ENCODE measurements at places on chromosomes 5 and 9.

DNA sequence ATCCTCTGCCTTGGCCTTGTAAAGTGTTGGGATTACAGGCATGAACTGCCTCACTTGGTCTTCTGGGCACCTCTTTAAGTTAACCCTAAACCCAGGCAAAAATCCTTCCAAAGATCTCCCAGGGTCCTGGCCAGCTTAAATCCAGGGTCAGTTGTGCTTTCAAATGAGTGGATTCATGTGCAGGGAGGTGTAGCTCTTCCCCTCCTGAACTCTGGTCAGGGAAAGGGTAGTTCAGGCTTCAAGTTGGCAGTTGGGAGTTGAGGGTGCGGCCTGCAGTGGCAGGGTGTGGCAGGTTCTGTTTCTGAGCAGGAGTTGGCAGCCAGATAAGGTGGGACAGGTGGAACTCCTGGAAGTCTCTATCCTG lies 3.6 kb downstream of the HNRNPAB start:
- no peak for DNase-seq

- no peak for DNase-seq
These were observed 5.3 kb downstream of the NTNG2 start for GRCh38 chr9:132167192-132167591.

GRCh38 chr5:159671886-159672285 lies 244.4 kb upstream of the ADRA1B start:
- no peak for DNase-seq

DNA sequence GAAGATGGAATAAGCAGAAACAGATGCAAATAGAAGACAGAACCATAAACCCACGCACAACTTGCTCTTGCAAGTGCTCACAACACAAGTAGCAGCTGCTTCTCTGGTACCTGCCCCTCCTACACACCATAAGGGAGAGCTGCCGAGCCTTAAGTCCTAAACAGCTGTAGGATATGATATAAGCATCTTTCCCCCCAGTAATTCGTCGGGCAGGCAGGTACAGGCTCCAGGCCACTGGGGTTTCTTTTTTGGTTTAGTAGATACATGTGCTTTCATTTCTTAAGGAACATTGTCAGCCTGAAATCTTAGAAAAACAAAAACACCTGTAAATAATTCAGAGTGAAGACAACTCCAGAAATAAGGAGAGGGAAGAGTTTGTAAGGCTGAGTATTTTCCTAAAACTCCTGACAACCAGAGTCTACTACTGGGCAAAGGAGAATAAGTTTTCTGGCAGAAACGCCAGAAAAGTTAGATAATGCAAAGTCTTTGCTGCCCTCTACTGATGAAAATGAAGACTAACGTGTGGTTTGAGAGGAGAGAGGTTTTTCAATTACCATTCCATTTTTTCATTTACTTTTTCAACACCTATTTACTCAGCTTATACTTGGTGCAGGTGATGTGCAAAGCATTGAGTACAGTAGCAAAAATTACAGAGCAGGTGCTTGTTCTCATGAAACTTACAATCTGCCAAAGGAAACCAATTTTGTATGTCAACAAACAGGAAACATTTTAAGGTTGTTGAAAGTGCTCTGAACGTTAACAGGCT lies 20.1 kb upstream of the TCERG1 start:
- DNase-seq = no peak

DNA sequence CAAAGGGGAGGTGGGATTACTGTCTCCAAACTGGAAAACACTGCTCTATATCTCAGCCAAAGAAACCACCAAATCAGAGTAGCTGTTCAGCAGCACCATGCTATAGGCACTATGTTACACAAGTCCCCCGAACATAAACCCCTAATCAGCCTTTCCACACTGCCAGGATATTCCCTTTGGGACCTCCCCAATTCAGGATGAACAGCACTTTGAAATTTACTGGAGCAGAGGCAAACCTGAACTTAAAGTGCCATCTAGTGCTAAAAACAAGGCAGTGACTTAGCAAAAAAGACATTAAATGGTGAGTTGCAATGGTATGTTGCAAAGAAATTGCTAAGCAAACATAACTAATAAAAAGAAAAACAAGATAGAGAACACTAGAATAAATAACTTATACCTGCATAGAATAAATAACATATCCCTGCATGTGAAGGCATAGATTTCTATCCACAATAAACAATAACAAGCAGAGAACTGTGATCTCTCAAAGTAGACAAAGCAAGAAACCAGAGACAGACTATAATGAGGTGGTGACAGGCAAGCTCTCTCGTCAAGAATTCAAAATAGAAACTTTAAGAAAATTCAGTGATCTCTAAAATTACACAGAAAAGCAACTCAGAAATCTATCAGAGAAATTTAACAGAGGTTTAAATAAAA lies 584.4 kb upstream of the ACO1 start:
- DNase-seq = no peak

DNA sequence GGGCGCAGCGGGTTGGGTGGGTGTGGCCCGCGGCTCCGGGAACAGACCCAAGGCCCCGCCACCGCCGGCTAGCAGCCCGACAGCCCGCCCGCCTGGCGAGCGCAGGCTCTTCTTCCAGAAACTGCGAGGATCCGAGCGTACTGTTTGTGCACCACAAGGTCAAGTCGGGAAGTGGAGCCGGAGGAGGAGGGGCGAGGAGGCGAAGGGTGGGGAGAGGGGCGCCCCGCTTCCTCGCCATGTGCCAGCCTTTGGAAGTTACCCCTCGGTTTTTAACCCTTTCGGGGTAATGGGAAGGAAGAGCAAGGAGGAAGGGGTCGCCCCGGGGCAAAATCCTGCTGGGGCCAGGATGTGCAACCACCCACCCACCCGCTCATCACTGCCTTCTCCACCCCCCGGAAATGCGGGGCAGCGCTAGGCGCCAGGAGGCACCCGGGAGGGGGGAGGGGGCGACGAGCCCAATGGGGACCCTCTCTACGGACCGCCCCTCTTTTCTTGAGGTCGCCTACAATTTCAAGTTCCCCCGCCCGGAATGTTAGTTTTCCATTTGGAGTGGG lies 1.1 kb upstream of the JADE2 start:
- peak; percentile 46 for DNase-seq

DNA sequence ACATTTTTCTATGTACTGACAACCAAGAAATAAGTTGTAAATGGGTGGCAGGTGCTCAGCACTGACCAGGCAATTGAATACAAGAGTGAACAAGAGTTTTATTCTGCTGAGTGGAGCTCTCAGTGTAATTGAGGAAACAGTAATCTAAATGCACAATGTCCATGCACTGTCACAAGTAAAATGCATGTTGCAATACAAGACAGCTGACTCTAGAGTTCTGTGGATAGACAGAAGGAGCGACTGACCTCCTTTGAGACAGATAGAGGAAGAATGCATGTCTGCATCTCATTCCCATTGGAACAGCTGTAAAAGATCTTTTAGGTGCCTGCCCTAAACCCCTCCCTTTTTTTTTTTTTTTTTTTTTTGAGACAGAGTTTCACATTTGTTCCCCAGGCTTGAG lies 299.0 kb downstream of the FBXL7 start:
- no peak for DNase-seq

DNA sequence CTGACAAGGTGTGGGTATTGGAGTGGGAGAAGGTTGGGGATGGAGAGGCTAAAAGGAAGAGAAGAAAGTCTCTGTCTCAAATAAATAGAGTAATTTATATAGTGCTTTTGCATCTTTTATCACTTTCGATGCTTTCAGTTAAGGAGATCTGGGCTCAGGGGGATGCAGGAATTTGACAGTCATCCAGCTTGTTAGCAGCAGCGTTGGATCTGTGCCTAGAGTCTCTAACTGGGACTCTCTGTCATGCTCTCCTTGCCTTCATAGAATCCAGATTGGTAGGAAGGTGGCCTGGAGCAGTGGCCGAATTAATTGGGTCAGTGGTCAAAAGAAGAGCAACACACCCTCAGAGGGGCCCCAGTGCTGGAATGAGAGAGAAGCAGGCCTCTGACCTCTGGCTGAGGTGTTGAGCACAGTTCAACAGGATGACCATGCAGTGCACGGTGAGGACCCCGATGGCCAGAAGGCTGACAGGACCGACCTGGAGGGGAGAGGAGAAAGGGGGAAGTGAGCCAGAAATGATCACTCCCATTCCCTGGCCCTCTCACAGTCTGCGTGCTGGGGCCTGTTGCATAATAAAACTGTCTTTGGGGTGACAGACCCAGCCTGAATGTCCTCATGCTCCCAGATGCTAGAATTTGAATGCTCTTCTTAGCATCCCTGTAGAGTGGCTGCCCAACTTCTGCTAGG lies 7.6 kb downstream of the SLC36A3 start:
- DNase-seq = no peak

- DNase-seq = no peak
These were observed 274.3 kb upstream of the SGCD start for GRCh38 chr5:156052656-156053055.

- DNase-seq = no peak
These were observed 2.1 kb upstream of the MLLT3 start for GRCh38 chr9:20624201-20625002.

GRCh38 chr9:92327283-92327850 lies 1.6 kb downstream of the CENPP start:
- DNase-seq = no peak

DNA sequence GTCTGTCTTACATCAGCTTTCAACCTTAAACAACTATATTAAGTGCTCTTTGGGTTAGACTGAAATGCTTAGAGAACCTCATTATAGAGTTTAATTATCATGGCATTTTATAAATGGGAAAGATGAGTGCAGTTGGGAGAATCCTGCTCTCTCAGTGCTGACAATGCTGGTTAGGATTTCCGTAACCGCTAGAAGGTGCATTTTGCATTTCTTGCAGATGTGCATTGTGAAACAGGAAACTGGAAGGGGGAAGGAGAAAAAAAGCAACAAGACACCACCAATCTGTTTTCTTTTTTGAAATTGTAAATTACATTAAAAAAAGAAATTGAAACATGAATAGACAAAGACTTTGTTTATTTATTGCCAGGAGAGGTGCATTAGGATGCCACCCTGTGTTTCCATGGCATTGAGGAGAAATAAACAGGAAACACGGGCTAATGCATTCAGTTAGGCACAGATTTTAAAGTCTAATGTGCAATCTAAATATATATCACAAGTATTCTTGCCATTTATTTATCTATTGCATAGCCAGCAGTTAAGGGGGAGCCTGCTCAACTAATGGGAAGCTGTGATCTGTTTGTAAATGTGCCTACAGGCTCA lies 478.9 kb downstream of the PSAT1 start:
- no peak for DNase-seq

DNA sequence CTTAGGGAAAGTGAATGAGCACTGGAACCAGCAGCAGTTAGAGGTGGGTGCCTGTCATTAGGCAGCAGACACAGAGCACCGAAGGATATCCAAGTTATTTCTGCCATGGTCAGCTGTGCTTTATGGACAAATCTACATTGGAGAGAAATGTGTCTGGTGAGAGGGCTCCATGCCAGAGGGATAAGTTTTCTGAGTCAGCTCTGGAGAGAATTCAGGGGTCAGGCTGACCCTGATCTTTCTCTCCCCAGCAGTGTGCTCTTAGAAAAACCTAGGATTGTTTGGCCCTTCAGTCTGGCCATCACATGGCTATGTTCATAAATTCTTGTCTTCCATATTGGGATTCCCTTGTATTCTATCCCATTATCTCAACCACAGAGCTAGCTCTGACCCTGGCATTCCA lies 8.9 kb upstream of the IL17B start:
- DNase-seq = no peak

DNA sequence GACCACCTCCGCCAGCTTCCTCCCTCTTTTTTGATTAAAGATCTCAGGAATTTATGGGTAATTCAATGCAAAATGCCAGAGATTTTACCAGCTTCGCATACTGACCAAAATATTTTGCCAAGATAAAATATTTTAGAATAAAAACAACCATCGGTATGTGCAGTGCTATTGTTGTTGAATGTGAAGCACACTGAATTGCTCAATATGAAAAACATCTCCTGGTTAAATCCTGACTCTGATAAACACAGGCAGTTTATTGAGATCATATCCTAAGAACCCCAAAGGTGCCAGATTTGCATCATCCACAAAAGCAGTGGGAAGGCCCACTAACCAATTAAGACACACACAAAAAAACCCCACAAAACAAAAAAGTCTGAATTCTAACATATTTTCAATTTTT lies 202.4 kb downstream of the GLIS3 start:
- DNase-seq = no peak

DNA sequence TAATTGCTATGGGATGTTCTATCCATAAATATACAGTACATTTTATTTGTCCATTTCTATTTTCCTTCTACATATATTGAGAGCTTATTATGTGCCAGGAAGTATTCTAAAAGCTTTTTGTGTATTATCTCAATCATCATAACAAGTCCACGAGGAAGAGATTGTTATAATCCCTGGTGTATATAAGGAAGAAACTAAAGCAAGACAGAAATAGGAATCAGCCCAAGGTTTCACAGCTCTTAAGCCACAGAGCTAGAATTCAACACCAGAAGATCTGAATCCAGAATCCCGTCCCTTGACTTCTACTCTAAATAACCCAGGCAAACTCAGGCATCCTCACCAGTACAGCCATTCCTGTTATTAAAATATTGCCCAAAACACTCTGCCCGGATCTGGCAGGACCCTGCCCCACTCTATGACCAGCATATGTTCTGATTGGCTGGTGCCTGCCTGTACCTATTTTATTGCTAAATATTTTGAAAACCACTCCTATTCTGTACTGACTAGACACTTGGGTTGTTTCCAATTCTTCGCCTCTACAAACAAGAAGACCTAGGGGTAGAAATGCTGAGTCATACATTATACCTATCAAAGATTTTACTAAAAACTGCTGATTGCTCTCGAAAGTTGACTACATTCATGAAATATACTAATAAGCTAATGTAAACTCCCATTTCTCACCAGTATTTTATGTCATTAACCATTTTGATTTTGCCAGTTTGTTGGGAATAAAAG lies 297.4 kb downstream of the ENC1 start:
- DNase-seq = no peak

GRCh38 chr5:78730300-78731094 lies 81.9 kb upstream of the LHFPL2 start:
- no peak for DNase-seq

DNA sequence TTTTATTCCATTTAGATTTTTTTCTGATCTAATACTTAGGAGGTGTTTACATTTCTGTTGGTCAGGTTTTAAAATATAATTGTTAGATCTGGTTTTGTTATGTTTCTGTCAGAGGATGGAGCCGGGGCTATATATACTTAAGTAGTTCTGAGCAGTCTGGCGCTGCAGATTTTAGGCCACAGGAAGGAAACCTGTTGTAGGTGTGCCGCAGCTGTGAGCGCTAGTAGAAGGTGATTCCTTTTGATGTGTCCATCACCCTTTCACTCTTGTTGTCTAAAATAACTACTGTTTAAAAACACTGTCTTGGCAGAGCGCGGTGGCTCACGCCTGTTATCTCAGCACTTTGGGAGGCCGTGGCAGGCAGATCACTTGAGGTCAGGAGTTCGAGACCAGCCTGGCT lies 17.0 kb downstream of the ZBTB34 start:
- DNase-seq = no peak

GRCh38 chr5:157342822-157343402 lies 77.0 kb downstream of the CYFIP2 start:
- DNase-seq = no peak

- no peak for DNase-seq
These were observed at the start of gene NMUR2 for GRCh38 chr5:152405145-152405544. Gene NMUR2, minus strand, starts transcription at chr5:152405279. Its CDS starts 166 bp downstream, at chr5:152405113.

- no peak for DNase-seq
These were observed 210.1 kb downstream of the MTRR start for GRCh38 chr5:8079056-8079455.
